ENCODE measurements at places on chromosomes 1 and 21.

GRCh38 chr1:2955652-2956051, 65.6 kb upstream of the ACTRT2 start:
- no peak overlapping the region for H3K4me3 ChIP-seq
- no peak overlapping the region for H3K27ac ChIP-seq
- H3K4me1 ChIP-seq, result no peaks in the 10 kb centered on the region
- H3K27me3 ChIP-seq, result no peaks in the 10 kb centered on the region
- H3K36me3 ChIP-seq, result no peaks in the 10 kb centered on the region

DNA sequence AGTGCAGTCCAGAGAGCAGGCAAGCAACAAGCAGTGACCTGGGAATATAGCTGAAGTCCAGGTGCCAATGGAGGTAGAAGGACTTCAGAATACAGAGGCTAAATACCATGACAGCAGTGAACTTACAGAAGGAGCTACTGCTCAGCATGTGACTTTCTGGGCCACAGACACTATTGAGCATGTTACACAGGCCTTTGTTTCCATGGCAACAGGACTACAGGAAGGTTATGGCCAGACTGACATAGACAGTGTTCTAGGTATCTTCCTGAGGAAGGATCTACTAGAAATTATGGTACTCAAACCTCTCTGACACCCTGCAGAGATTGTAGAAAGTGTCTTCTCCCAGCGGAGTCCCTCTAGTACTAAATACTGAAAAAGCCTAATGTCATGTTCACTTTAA, 11.0 kb downstream of the OR2M5 start:
- no peak for DNase-seq
- H3K4me3 ChIP-seq, result no peak overlapping the region
- H3K36me3 ChIP-seq, result no peaks in the 10 kb centered on the region
- no peak overlapping the region for H3K27ac ChIP-seq
- H3K27me3 ChIP-seq, result no peaks in the 10 kb centered on the region

- no peak for DNase-seq
- no peaks in the 10 kb centered on the region for H3K36me3 ChIP-seq
- no peak overlapping the region for H3K4me3 ChIP-seq
- H3K27me3 ChIP-seq, result no peaks in the 10 kb centered on the region
- peak overlapping the region; percentile 62 for H3K27ac ChIP-seq
- H3K4me1 ChIP-seq, result peaks cover 38% of the 10 kb centered on the region
These were observed 14.0 kb upstream of the FAAP20 start for GRCh38 chr1:2208309-2209239.

GRCh38 chr1:95048317-95048716, 24.4 kb downstream of the ALG14 start:
- no peaks in the 10 kb centered on the region for H3K4me1 ChIP-seq
- H3K36me3 ChIP-seq, result no peaks in the 10 kb centered on the region
- H3K27me3 ChIP-seq, result no peaks in the 10 kb centered on the region
- no peak for DNase-seq

- peaks cover 11% of the 10 kb centered on the region for H3K4me1 ChIP-seq
- no peaks in the 10 kb centered on the region for H3K27me3 ChIP-seq
- DNase-seq, result peak; percentile 61
- H3K36me3 ChIP-seq, result no peaks in the 10 kb centered on the region
These were observed 19.8 kb downstream of the SPOCD1 start for GRCh38 chr1:31795801-31796621.

GRCh38 chr1:110816945-110817344, 56.0 kb upstream of the CD53 start:
- DNase-seq, result no peak
- no peaks in the 10 kb centered on the region for H3K36me3 ChIP-seq
- H3K4me1 ChIP-seq, result no peaks in the 10 kb centered on the region
- H3K27me3 ChIP-seq, result no peaks in the 10 kb centered on the region
- H3K4me3 ChIP-seq, result no peak overlapping the region

GRCh38 chr1:178282949-178283367, 189.1 kb downstream of the RASAL2 start:
- 0 out of 2 replicates have a peak, but pooled peaks cover 4% of the 10 kb centered on the region for H3K4me1 ChIP-seq
- DNase-seq, result peak; percentile 24
- peak overlapping the region; percentile 7 for H3K27ac ChIP-seq
- no peaks in the 10 kb centered on the region for H3K27me3 ChIP-seq

GRCh38 chr1:96843601-96844000, 122.0 kb downstream of the PTBP2 start:
- no peak overlapping the region for H3K4me3 ChIP-seq
- no peaks in the 10 kb centered on the region for H3K36me3 ChIP-seq
- no peak overlapping the region for H3K27ac ChIP-seq

GRCh38 chr1:201180141-201180540, 10.5 kb upstream of the IGFN1 start:
- no peak overlapping the region for H3K4me3 ChIP-seq
- DNase-seq, result no peak
- H3K27me3 ChIP-seq, result no peaks in the 10 kb centered on the region
- no peaks in the 10 kb centered on the region for H3K36me3 ChIP-seq

DNA sequence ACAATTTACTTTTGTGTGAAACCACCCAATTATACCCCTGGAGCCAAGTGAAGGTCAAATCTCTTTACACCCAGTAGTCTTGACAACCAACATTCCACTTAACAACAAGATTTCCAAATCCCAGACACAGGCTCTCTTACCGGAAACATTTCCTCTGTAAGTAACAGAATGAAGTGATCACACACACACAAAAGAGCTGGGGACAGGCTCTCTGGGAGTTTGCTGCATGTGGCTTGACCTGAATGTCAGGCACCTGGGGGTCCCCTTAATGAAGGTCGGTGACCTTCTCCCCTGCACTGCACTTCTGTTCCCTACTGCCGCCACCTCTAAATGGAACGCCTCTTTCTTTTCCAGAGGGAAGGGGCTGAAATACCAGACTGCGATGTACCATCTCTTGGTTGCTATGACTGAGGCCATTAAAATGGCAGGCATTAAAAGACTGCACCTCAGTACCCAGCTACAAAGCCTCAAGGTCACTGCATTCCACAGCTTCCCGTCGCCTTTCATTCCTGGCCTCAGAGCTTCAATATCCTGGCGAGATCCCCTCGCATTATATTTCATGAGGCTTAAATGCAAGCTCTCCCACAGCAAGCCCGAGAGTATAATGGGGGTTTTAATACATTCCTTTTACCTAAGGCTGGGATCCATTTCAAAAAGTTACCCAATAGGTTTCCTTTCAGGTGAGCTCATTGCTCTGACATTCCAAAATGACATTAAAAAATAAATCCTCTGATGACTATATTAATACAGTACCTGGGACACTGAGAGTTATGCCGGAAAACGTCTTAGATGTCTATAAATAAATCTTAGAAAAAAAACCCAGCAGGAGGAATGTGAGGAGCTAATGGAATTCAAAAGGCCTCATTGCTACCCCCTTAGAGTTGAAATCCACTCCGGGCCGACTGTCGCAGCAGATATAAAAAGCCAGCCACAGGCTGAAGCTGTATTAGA, 90.9 kb upstream of the DIRAS3 start:
- H3K36me3 ChIP-seq, result peaks cover 53% of the 10 kb centered on the region
- no peak for DNase-seq
- no peaks in the 10 kb centered on the region for H3K27me3 ChIP-seq

- peaks cover 36% of the 10 kb centered on the region for H3K4me1 ChIP-seq
- H3K27me3 ChIP-seq, result no peaks in the 10 kb centered on the region
- peak within 1 kb of the TSS; percentile 92 for H3K4me3 ChIP-seq
- DNase-seq, result peak; percentile 96
These were observed at the start of gene EFHD2 for GRCh38 chr1:15409388-15410222. EFHD2 (plus strand) TSS chr1:15409888; CDS start chr1:15409972, 84 bp downstream.

GRCh38 chr1:156154317-156154749, 948 bp downstream of the SEMA4A start:
- H3K27ac ChIP-seq, result no peak overlapping the region
- H3K4me1 ChIP-seq, result no peaks in the 10 kb centered on the region
- no peak overlapping the region for H3K4me3 ChIP-seq
- DNase-seq, result no peak
- no peaks in the 10 kb centered on the region for H3K36me3 ChIP-seq
- H3K27me3 ChIP-seq, result no peaks in the 10 kb centered on the region

DNA sequence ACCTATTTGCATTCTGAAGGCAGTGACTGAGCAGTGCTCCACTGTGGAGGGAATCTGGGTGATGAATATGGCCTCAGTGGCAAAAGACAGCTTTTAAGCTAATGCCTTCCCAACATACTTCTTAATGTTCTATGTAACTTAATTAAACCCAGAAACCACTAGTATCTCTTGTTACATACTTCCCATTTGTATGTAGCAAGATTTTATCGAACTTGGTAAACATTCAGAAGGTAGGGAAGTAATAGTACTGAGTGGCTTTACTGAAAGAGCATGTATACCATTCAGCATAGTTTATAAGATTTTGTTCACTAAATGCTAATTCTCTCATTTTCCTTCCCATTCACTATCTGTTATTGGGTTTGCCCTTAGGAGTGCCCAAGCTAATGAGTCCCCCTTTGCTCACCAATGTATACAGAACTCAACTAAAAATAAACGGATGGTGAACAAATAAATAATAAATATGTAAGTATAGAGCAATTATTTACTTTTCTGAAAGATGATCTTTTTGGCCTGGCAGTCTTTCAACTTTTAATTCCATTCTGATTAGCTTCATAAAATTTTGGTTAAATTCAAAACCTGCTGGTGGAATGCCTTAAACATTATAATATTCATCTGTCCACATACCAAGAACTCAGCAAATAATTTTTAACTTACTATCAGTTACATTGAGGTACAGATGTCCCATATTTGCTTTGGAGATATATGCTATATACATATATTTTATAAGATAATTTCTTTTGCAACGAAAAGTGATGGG, 204.4 kb downstream of the APP start:
- no peak overlapping the region for H3K4me3 ChIP-seq
- no peak overlapping the region for H3K27ac ChIP-seq
- H3K4me1 ChIP-seq, result peaks cover 3% of the 10 kb centered on the region
- H3K27me3 ChIP-seq, result no peaks in the 10 kb centered on the region

DNA sequence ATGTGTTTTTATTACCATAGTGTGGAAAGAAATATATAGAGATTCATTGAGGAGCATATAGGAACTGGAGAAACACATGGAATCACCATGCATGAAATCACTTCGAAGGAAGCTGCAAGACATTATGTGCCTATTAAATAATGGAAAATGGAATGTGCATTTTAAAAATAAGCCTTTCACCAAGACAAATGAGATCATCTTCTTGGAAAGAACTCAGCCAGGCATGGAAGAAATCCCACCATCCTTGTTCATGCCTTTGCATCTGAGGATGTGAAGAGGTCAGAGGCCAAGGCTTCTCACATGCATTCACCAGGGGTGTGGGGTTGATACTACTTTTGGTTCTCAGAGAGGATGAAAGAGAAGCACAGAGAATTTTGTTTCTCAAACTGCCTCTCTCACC, 50.0 kb downstream of the C1orf198 start:
- no peaks in the 10 kb centered on the region for H3K27me3 ChIP-seq
- H3K4me1 ChIP-seq, result peaks cover 12% of the 10 kb centered on the region
- no peaks in the 10 kb centered on the region for H3K36me3 ChIP-seq
- H3K4me3 ChIP-seq, result no peak overlapping the region

GRCh38 chr1:241714321-241715218, 62.5 kb downstream of the WDR64 start:
- H3K36me3 ChIP-seq, result no peaks in the 10 kb centered on the region
- DNase-seq, result no peak
- H3K27ac ChIP-seq, result no peak overlapping the region
- H3K4me1 ChIP-seq, result no peaks in the 10 kb centered on the region
- no peaks in the 10 kb centered on the region for H3K27me3 ChIP-seq

- no peak overlapping the region for H3K4me3 ChIP-seq
- DNase-seq, result no peak
- no peaks in the 10 kb centered on the region for H3K36me3 ChIP-seq
These were observed 39.3 kb downstream of the MTARC1 start for GRCh38 chr1:220825819-220826551.

- peak overlapping the region; percentile 82 for H3K27ac ChIP-seq
- no peak for DNase-seq
- H3K27me3 ChIP-seq, result no peaks in the 10 kb centered on the region
- no peak overlapping the region for H3K4me3 ChIP-seq
These were observed 302.7 kb upstream of the SGIP1 start for GRCh38 chr1:66231217-66231616.

DNA sequence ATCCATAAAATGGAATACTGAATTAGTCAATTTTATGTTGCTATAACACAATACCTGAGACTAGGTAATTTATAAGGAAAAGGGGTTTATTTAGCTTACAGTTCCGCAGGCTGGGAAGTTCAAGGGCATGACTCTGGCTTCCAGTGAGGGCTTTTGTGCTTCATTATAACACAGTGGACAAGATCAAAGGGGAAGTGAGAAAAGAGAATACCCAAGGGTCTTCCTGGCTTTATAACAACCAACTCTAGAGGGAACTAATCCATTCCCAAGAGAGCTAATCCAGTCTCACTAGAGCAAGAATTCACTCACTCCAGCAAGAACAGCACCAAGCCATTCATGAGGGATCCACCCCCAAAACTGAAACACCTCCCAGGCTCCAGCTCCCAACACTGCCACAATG, 3.1 kb downstream of the KIFAP3 start:
- DNase-seq, result no peak
- no peak overlapping the region for H3K4me3 ChIP-seq
- H3K27me3 ChIP-seq, result no peaks in the 10 kb centered on the region
- peaks cover 11% of the 10 kb centered on the region for H3K4me1 ChIP-seq

DNA sequence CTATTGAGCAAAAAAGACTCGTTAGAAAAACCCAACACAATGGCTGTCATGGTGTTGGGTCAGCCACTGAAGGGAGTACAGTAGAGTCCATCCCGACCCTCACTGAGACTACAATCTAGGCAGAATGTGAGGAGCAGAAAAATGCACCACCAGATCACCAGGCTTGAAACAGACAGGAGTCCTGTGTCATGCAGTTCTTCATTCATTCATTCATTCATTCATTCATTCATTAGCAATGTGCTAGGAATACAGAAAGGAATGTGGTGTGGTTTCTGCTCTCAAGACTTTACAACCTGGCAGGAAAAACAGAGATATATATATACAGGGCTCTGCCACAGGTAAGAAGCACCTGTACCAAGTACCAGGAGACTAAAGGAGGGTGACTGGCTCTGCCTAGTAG, 392.3 kb downstream of the OMA1 start:
- no peak overlapping the region for H3K4me3 ChIP-seq
- no peak overlapping the region for H3K27ac ChIP-seq
- no peaks in the 10 kb centered on the region for H3K36me3 ChIP-seq
- no peaks in the 10 kb centered on the region for H3K27me3 ChIP-seq
- no peak for DNase-seq

- no peaks in the 10 kb centered on the region for H3K4me1 ChIP-seq
- H3K36me3 ChIP-seq, result no peaks in the 10 kb centered on the region
- H3K4me3 ChIP-seq, result no peak overlapping the region
- H3K27ac ChIP-seq, result no peak overlapping the region
- no peak for DNase-seq
- no peaks in the 10 kb centered on the region for H3K27me3 ChIP-seq
These were observed 123.2 kb downstream of the NR5A2 start for GRCh38 chr1:200150721-200151120.

GRCh38 chr1:216793303-216793702, 70.1 kb upstream of the ESRRG start:
- no peaks in the 10 kb centered on the region for H3K4me1 ChIP-seq
- H3K4me3 ChIP-seq, result no peak overlapping the region
- H3K27ac ChIP-seq, result no peak overlapping the region
- no peak for DNase-seq
- no peaks in the 10 kb centered on the region for H3K27me3 ChIP-seq
- no peaks in the 10 kb centered on the region for H3K36me3 ChIP-seq
